Stimulated activated naive B cell treated with anti-CD40 and anti-IgM and Interleukin-4, amounts not matched to agents 10 μg/mL and 1 μg/mL and 100 μg/mL, for 72 hours (primary cell): ENCODE measurements at places on chromosomes 5 and 9.

DNA sequence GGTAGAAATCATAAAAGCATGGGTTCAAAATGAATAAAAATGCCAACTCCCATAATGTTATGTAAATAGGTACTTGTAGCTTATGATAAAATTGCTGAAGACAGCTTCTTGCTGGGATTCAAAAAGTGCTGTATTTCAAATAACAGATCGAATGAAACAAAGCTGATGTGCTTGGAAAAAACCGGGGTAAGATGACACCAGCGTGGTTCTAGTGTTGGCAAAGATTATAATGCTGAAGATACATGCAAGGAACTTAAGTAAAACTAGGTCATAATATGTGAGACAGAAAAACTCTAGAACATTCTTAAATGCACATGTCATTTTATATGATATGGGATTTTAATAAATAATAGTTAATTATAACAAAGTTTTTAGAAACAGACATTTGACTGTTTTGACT, 44.4 kb upstream of the APC start:
- DNase-seq = no peak

DNA sequence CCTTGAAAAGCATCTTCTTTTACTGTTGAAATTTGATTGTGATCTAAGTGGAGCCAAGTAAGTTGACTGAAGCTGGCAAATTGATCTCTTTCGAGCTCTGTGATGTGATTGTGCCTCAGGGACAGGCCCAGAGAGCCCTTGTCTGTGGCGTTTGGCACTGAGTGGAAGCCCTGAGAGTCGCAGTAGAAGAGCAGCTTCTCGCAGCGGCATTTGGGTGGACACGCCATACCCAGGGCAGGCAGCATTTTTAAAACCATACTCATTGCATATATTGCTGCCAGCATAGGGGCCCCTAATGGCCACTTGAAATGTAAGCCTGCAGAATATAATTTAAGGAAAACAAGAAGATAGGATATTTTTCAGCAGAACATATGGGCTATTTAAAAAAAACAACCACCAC, 894 bp downstream of the LRRTM2 start:
- no peak for DNase-seq

DNA sequence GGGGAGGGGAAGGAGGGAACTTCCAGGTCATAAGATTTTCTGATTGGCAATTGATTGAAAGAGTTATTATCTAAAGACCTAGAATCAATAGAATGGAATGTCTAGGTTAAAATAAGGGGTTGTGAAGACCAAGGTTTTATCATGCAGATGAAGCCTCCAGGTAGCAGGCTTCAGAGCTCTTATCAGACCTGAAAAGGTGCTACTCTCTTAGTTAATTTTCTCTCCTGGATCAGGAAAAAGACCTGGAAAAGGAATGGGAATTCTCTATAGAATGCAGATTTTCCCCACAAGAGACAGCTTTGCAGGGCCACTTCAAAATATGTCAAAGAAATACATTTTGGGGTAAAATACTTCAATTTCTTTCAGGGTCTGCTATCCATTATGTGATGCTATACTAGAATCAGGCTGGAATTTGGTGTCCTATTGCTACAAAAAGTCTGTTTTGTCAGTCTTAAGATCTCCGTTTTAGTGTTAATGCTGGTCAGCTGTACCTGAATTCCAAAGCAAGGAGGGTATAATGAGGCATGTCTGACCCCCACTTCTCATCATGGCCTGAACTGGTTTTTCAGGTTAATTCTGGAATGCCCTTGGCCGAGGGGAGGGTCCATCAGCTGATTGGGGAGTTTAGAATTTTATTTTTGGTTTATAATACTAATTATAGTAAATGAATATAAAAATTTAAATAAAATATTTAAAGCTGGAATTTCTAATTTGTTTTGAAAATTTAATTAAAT, 16.6 kb upstream of the STOM start:
- DNase-seq = no peak

DNA sequence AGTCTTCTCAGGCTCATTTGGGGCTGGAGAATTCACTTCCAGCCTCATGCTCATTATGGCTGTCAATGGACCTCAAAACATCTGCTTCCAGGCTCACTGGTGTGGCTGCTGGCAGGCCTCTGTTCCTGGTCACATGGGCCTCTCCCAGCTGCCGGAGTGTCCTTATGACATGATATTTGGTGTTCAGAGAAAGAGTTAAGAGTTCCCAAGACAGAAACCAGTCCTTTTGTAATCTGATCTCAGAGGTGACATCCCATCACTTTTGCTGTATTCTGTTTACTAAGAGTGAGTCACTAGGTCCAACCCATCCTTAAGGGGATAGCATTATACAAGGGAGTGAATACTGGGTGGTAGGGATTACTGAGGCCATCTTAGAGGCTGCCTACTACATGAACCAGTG, 104.6 kb downstream of the CACNA1B start:
- no peak for DNase-seq

- DNase-seq = no peak
Measured at GRCh38 chr9:120914396-120914795, 12.2 kb downstream of the TRAF1 start.

- no peak for DNase-seq
Measured at GRCh38 chr9:81499021-81499454, 190.3 kb downstream of the TLE1 start.

DNA sequence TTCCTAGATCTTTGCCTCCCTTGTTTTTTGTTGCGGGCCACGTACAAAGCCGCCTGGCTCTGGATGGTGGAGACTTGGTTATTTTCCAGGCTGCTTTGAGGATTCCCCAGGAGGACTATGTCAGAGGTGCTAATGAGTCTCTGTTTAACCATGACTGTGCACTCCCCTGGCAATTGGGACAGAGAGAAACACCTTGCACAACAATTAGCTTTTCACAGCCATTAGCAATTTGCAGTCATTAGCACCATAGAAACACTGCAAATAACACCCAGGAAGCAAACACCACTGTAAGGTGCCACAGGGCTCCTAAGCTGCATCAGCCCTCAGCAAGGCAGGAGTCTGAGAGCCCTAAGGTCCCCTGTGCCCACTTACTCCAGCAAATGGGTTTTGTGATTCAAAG, 201.0 kb upstream of the VLDLR start:
- DNase-seq = no peak

DNA sequence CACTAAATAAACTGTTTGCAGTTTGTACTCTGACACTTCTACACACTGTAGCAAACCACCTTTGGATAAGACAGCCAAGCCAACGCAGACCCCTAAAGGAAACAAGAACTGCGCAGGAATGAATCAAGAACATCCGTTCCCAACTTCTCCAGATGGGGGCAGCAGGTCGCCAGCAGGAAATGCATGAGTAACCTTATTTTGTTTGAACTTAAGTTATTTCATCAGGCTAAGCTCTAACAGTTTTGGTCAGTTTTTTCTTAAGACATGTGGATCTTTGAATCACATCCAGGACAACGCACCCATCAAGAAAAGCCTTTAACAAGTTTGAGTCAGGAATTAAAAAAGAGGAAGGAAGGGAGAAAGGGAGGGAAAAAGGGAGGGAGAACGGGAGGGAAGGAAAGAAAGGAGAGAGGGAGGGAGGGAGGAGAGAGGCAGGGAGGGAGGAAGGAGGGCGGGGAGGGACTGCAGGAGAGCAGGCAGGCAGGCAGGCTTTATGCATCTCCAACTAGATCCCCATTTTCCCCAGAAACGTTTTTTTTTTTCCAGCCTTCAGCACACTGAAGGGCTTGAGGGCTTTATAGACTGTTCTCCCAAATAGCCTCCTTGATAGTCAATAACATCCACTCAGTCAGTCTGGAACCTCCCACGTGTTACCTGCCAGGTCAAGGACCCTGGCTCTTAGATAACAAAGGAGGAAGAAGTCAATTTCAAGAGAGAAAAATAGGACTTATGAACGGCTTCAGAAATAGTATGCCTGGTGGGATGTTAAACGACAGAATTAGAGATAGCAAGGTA, 22.2 kb downstream of the BHMT start:
- DNase-seq = peak; percentile 31

GRCh38 chr5:116953251-116953930, 378.8 kb upstream of the SEMA6A start:
- DNase-seq = no peak

GRCh38 chr9:89363921-89364665, 45.8 kb downstream of the SECISBP2 start:
- DNase-seq = no peak

GRCh38 chr5:57761513-57761912, 278.9 kb upstream of the ACTBL2 start:
- no peak for DNase-seq

DNA sequence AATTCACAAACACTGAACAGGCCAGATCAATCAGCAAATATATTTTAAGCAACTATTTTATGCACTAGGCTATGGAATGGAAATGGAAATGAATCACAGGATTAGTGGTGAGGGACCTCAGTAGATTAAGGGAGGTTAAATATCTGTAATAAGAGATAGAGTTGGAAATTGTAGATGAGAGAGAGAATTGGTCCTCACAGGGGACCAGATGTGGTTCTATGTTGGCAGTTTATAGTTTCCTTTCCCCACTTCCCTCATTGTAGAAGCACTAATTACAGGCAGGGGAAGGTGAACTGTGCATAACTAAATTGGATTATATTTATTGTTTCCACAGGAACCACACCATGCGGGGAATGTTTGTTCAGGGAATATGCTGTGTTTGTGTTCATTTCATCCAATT, 496.2 kb downstream of the ARHGEF28 start:
- DNase-seq = no peak

GRCh38 chr9:77447646-77448045, 200.5 kb downstream of the GNA14 start:
- no peak for DNase-seq

DNA sequence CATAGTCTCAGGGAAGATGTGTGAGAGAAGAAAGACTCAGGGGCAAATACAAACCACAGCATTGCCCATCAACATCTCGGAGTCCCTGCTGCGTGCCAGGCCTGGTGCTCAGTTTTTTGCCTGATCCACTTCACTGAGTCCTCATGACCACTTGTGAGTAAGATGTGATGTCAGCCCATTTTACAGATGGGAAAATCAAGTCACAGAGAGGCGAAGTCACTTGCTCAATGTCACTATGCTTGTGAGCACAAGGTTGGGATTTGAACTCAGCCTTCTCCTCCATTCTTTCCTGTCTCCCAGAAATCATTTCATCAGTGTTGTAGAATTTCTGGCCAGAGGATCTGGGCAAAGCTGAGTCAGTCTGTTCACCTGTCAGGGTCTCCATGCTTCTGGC, 34.6 kb upstream of the PSD2 start:
- DNase-seq = no peak

GRCh38 chr5:72628771-72629371, 121.7 kb upstream of the ZNF366 start:
- DNase-seq = no peak

- peak; percentile 50 for DNase-seq
Measured at GRCh38 chr5:43039471-43040286, 440 bp downstream of the ANXA2R start.

- DNase-seq = no peak
Measured at GRCh38 chr9:982394-983230, 6.2 kb downstream of the DMRT3 start.

GRCh38 chr5:50738864-50739263, 72.4 kb downstream of the PARP8 start:
- DNase-seq = no peak

DNA sequence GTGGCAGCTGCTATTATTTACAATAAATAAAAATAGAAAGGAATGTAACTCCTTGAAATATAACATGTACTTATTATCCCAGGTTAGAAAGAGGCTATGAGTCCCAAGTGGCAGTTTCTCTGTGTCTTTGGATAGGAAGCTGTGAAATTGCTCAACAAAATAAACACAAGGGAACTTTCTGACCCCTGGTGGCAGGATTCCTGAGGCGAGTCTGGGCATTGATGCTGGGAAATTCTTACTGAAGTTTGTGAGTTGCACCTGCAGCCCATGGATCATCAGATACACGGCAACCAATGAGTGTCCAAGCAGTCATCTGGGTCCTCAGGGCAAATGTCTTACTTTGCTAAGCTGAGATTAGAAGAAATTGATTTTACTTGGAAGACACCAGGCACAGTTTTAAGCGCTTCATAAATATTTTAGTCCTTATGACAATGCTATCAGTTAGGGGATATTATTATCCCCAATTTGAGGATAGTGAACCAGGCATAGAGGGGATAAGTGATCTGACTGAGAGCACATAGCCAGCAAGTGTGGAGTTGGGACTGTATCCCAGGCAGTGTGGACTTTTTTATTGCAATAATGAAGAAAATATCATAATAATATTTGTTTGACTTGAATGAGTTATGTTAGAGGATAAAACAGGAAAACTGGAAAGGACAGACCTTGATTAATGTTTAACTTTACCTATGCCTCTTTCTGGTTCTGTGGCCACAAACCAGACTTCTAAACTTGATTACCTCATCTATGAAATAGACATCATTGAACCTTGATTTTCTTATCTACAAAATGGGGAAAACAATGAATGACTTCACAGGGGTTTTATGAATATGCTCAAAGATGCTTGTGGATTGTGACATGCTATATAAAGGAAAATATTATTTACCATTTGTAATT, 265.5 kb upstream of the ADAMTSL1 start:
- DNase-seq = no peak

GRCh38 chr5:317086-317811, 4.3 kb upstream of the AHRR start:
- peak; percentile 77 for DNase-seq

DNA sequence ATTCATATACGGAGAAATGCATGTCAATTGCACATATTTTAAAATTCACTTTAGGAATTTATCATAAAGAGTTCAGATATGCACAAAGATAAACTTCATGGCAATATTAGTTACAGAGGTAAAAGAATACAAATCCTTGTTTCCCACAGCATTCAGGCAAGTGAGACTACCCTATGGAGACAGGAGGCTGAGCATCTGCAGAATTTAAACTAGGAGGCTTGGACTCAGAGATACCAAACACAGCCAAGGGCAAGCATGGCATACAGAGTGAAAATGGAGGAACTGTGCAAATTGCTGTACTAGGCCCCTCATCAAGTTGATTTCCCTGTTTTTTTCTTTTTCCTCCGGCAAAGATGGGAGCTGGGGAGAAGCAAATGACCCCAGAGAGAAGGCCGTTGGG, 94.2 kb downstream of the SLC24A2 start:
- DNase-seq = no peak

- DNase-seq = no peak
Measured at GRCh38 chr5:175795959-175796358, 75.4 kb upstream of the CPLX2 start.

- DNase-seq = no peak
Measured at GRCh38 chr5:35306716-35307365, 76.6 kb upstream of the PRLR start.

DNA sequence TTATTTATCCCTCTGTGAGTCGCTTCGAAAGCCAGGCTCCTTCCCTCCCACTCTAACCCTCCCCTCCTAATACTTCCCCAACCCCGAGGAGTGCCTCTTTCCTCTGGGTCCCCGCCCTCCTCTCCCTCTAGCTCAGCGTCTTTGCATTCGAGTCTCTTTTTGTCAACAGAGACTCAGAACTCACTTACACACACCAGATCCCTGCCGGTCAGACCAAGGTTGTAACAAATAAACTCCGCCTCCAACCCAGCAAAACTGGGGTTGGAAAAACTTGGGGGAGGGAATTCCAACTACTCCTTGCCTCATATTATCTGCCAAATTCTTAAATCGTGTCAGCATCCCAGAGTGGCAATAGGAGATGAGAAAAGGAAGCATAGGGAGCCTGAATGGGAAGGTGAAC, at the start of gene HTR1A:
TSS of gene HTR1A (minus strand) at position 167 of the 400 bp plus-strand sequence. CDS start 726 bp downstream, outside the sequence.
- no peak for DNase-seq

GRCh38 chr9:131487001-131487400, 15.7 kb upstream of the POMT1 start:
- DNase-seq = no peak

GRCh38 chr9:35313916-35314315, 152.1 kb downstream of the UNC13B start:
- no peak for DNase-seq

GRCh38 chr5:104606258-104606829, 1043.8 kb upstream of the NUDT12 start:
- DNase-seq = no peak
